ENCODE measurements at places on chromosomes 1 and 21.

DNA sequence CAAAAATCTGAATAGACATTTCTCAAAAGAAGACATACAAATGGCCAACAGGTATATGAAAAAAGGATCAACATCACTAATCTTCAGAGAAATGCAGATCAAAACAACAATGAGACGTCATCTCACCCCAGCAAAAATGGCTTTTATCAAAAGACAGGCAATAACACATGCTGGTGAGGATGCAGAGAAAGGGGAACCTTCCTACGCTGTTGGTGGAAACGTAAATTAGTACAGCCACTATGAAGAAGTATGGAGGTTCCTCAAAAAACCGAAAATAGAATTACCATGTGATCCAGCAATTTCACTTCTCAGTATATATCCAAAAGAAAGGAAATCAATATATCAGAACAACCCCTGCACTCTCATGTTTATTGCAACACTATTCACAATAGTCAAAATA lies 65.1 kb upstream of the ATP1B1 start:
- DNase-seq: no peak

GRCh38 chr1:147821883-147822282 lies 61.5 kb upstream of the GJA5 start:
- no peak for DNase-seq

GRCh38 chr21:35079181-35079580 lies 30.1 kb upstream of the RUNX1 start:
- DNase-seq: no peak

- DNase-seq: no peak
Observed at GRCh38 chr1:33460947-33461629, 11.4 kb upstream of the ZSCAN20 start.

GRCh38 chr1:195804547-195804946 lies 803.7 kb downstream of the KCNT2 start:
- no peak for DNase-seq

DNA sequence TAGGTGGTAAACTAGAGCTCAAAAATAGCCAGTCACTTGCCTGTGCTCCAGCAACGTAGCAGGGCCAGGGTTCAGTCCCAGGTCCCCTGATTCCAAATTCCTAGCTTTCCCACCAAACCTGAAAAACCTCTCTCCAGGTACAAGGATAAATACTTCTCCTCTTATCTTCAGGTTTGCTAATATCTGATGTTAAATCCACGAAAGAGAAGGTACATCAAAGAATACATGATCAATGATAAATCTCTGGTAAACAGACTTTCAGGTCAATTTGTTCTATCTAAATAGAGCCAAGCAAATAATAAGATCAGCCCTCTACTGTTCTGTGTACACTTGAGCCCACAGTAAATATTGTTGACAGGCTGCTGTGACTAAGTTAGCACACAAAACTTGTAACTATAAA lies 52.1 kb upstream of the AKT3 start:
- DNase-seq: no peak

GRCh38 chr1:65623895-65624294 lies 168.8 kb upstream of the PDE4B start:
- no peak for DNase-seq

GRCh38 chr21:35579520-35580293 lies 480.6 kb downstream of the SETD4 start:
- DNase-seq: no peak

- DNase-seq: no peak
Observed at GRCh38 chr1:9473032-9473807, 66.0 kb upstream of the SLC25A33 start.

DNA sequence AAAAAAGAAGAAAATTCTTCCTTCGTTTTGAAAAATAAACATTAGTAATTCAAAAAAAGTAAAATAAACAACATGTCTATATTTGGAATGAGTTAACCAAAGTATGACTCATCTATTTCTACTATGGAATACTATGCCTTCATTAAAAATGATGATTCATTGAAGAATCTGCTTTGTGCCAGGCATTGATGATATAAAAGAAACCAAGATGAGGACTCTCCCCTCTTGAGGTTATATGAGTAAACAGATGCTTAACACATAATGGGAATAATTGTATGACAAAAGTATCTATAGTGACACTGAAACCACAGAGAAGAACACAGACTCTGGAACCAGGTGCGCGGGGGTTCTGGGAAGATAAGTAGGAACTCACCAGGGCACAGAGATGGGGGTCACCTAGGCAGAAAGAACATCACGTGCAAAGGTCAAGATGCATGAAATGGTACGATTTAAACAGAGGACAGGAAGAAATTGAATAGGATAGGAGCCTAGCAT lies 18.8 kb downstream of the ELF3 start:
- DNase-seq: no peak

GRCh38 chr1:17913326-17914115 lies 158.4 kb downstream of the ACTL8 start:
- DNase-seq: no peak

- no peak for DNase-seq
Observed at GRCh38 chr1:19046972-19047731, 90.7 kb upstream of the IFFO2 start.

DNA sequence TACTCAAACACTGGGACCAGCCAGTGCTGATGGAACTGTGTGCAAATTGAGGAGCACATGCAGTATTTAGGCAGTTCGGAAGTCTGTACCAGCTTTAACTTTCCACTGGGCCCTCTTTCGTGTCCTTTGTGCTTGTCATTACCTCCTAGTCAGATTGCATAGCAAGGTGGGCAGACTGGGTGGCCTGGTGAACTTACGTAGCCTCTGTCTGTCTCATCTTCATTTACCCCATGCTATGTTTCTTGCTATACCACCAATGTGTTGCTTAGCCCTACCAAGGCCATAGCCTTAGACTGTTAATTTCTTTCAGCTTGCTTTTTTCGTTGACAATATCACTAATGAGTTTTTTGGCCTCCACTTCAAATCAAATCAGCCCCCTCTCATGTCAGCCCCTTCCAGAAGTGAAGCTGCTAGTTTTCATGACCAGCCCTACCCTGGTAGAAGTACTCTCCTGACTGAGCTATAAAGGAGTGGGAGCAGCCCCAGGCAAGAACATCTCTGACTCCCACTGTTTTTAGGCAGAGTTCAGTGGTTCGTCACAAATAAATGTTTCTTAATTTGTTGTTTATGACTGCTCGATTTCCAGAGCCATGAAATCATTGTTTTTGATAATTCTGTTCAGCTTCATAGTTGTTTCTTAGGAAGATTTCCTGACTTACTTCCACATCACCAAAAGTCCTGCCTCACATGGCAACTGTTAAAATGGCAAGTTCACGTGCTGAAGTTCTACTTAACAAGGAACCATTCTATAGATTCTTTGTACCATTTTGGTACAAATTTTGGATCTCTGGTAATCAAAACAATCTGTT lies 19.3 kb downstream of the PRKACB start:
- DNase-seq: no peak

GRCh38 chr1:240811256-240811655 lies 199.3 kb upstream of the GREM2 start:
- DNase-seq: no peak

GRCh38 chr1:15400627-15401026 lies 9.1 kb upstream of the EFHD2 start:
- no peak for DNase-seq

DNA sequence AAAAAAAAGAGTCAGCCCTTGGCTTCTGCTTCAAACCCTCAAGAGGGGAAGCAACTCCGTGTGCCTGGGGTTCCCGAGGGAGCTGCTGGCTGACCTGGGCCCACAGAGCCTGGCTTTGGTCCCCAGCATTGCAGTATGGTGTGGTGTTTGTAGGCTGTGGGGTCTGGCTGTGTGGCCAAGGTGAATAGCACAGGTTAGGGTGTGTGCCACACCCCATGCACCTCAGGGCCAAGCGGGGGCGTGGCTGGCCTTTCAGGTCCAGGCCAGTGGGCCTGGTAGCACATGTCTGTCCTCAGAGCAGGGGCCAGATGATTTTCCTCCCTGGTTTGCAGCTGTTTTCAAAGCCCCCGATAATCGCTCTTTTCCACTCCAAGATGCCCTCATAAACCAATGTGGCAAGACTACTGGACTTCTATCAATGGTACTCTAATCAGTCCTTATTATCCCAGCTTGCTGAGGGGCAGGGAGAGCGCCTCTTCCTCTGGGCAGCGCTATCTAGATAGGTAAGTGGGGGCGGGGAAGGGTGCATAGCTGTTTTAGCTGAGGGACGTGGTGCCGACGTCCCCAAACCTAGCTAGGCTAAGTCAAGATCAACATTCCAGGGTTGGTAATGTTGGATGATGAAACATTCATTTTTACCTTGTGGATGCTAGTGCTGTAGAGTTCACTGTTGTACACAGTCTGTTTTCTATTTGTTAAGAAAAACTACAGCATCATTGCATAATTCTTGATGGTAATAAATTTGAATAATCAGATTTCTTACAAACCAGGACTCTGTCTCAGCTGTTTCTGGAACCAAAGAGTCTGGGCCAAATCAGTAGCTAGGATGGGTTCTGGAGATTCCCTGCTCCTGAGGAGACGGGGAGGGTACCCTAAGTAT lies 26.8 kb upstream of the KDM4A start:
- DNase-seq: no peak

GRCh38 chr1:94753171-94753972 lies 66.8 kb upstream of the SLC44A3 start:
- DNase-seq: no peak

- DNase-seq: no peak
Observed at GRCh38 chr21:25080141-25080540, 527.1 kb downstream of the MRPL39 start.

- DNase-seq: no peak
Observed at GRCh38 chr1:164625004-164625617, 66.1 kb downstream of the PBX1 start.

DNA sequence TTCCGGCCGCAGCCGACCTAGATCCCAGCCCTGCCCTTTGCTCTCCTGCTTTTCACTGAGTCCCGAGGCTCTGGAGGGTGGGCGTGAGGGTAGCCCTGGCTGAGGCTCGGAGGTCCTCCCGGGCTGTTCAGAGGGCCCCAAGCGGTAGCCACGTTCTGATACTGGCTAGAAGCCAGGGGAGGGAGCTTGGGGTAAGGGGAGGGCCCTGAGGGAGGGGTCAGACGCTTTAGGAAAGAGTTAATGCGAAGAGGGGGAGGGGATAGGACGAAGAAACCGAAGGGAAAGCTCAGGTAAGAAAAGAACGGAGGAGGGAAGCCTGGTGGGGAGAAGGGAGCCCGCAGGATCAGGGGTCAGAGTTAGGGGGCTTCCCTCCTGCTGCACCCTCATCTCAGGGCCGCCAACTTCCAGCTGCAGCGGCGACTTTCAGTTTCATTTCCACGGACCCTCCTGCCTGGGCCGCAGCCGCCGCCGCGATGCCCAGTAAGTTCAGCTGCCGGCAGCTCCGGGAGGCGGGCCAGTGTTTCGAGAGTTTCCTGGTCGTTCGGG lies at the start of gene MOV10:
MOV10 (plus strand) TSS at position 220 of the 546 bp plus-strand sequence; CDS start at position 474, 254 bp downstream.
- DNase-seq: peak; percentile 43

DNA sequence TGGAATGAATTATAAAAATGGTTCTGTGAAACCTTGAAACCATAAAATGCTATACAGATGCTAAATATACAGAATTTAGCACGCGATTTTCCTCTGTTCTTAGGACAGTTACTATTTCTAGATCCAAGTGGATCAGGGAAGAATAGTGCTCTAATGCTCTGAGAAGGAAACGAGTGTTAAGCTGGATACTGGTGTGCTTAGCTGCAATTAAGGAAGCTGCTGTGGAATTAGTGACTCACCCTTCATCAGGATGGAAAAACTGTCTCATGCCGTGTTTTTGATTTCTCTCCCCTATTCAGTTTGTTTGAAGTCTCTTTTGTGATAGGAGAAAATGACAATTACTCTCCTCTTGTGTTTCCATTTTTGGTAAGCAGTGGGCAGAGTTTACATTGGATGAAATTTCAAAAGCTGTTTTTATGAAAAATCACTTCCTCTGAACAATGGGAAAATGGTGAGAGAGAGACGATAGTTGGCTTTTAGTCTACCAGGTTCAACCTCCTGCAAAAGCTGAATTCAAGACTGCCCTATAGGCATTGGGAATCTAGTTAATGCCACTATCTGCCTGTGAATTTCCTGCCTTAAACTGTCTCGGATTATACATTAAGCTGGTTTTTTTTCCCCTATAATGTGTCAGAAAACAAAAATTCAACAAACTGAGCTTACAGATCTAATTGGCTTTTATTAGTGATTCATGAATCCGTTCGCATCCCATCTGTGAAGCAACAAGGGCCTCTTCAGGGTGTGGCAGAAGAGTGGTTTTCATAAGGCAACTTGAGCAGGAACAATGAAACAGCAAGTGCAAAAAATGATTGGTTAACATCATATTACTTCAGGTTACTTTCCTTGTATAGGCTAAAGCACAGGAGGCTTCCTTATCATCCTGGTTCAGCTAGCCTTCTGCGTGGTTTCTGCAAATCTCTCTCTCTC lies 179.8 kb downstream of the ST6GALNAC3 start:
- DNase-seq: no peak

- DNase-seq: no peak
Observed at GRCh38 chr1:223803211-223803610, 42.5 kb downstream of the TP53BP2 start.

GRCh38 chr1:34975771-34976170 lies 9.4 kb downstream of the TMEM35B start:
- DNase-seq: no peak

DNA sequence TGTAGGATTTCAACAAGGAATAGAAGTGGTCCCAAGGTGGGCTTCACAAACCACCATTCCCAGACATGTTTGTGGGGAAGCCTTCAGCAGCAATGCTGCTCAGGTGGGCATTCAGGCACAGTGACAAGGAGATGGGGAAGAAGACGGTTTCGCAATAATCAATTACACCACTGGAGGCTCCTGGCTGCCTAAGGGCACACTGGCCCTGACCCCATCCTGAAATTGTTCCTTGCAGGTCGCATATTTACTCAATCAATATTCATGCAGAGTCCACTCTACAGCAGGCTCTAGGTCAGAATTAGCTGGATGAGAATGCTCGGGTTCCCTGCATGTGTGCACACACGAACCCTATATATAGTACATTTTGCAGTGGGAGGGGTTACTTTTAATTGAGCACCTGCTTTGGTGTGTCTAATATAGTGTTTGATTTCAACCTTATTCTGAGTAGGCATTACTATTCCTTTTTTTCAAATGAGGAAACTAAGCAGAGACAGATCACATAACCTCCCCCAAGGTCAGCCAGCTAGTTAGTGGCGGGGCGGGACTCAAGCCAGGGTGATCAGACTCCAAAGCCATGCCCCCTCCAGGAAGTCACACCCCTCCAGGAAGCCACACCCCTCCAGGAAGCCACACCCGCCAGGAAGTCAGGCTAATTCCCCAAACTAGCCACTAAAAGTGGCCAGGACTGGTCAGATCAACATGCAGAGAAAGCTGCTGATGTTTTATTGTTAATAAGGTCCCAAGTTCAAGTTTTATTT lies 106.5 kb downstream of the HLCS start:
- DNase-seq: no peak

GRCh38 chr1:176696109-176696508 lies 233.1 kb downstream of the PAPPA2 start:
- DNase-seq: no peak

DNA sequence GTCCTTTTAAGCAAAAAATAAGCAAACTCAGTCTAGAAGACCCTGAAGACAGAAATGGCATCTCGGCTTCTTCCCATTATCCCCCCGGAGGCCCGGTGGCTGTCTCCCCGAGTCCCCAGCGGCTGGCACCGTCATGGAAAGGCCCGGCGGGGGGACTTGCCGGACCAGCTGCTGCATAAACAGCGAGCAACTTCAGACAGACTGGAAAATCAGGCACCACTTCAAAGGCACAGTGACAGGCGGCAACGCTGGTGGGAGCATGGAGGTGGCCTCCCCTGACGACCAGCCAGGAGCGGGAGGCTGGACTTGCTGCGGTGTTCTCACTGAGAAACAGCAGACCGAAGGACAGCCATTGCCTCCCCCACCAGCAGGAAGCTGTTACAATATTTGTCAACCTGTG lies 18.4 kb upstream of the C1QA start:
- DNase-seq: no peak

GRCh38 chr1:64019818-64020217 lies 183.6 kb upstream of the UBE2U start:
- DNase-seq: no peak
